ENCODE measurements at places on chromosomes 4 and X.

DNA sequence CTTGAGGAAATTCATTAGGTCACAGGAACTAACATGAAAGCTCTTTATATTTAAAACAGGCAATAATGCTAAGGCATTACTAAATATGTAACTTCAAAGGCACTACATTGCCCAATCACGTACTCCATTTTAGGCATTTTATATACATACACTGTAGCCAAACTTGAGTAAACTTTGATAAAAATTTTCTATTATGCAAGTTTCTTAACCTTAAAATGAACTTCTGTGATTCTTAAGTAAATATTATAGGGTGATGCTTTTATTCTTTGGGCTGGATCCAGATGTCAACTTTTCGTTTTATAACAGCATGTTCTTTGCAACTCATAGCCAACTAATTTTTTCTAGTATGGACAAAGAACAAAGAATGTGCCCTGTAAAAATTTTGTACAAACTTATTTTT is 28.3 kb upstream of the MAP9 start:
- no peak overlapping the region for H3K4me3 ChIP-seq
- no peak overlapping the region for H3K27ac ChIP-seq
- no peak for DNase-seq
- no peaks in the 10 kb centered on the region for H3K36me3 ChIP-seq
- H3K27me3 ChIP-seq, result no peaks in the 10 kb centered on the region
- H3K4me1 ChIP-seq, result no peaks in the 10 kb centered on the region

- no peaks in the 10 kb centered on the region for H3K27me3 ChIP-seq
- H3K36me3 ChIP-seq, result no peaks in the 10 kb centered on the region
- no peaks in the 10 kb centered on the region for H3K4me1 ChIP-seq
- no peak overlapping the region for H3K27ac ChIP-seq
- no peak for DNase-seq
These were observed 27.5 kb upstream of the PLCXD1 start for GRCh38 chrX:253451-254297.

DNA sequence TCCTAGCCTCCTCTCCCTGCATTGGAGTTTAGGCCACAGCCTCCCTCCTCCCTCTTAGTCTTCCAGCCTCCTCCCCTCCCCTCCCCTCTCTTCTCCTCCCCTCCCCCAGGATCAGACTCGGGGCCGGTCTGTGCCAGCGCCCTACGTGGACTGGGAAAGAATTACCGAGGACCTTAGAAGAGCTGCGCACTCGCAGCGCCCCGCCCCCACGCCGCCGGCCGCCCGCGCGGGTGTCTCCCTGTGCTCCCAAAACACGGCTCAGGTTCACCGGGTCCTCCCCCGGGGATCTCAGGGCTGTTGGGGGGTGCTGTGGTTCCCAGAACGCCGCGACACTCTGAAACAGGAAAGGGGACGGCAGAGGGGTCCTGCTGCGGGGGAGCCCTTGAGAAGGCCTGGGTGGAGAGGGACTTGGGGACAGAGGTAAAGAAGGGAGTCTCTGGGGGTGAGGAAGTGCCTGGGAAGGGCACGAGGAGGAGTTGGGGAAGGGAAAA is 122.3 kb upstream of the TBL1X start:
- H3K4me1 ChIP-seq, result no peaks in the 10 kb centered on the region
- no peak for DNase-seq
- no peak overlapping the region for H3K27ac ChIP-seq
- H3K27me3 ChIP-seq, result peaks cover 29% of the 10 kb centered on the region
- no peaks in the 10 kb centered on the region for H3K36me3 ChIP-seq

- H3K36me3 ChIP-seq, result no peaks in the 10 kb centered on the region
- no peak overlapping the region for H3K4me3 ChIP-seq
- DNase-seq, result no peak
- no peaks in the 10 kb centered on the region for H3K27me3 ChIP-seq
- H3K27ac ChIP-seq, result no peak overlapping the region
These were observed 87.7 kb downstream of the NAP1L3 start for GRCh38 chrX:93585661-93586060.
